ENCODE measurements at places on chromosomes 1 and 21.

DNA sequence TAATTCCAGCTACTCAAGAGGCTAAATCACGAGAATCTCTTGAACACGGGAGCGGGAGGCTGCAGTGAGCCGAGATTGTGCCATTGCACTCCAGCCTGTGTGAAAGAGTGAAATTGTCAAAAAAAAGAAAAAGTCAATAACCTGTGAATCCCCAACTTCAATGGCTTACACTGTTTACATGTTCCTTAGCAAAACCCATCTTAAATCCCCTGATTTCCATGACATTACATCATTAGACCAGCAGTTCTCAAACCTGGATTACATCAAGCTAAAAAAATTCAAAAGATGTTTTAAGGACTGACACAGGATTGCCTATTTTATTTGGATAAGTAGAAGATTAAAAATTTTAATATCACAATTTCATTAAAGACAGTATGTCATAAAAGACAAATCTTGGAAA, 12.4 kb downstream of the GPBP1L1 start:
- no peak for DNase-seq

- DNase-seq = no peak
Measured at GRCh38 chr1:214192825-214193643, 87.9 kb upstream of the SMYD2 start.

- DNase-seq = peak; percentile 34
Measured at GRCh38 chr1:109547463-109548320, 723 bp upstream of the GNAI3 start.

GRCh38 chr1:154386643-154387352, 18.3 kb upstream of the IL6R start:
- peak; percentile 78 for DNase-seq

DNA sequence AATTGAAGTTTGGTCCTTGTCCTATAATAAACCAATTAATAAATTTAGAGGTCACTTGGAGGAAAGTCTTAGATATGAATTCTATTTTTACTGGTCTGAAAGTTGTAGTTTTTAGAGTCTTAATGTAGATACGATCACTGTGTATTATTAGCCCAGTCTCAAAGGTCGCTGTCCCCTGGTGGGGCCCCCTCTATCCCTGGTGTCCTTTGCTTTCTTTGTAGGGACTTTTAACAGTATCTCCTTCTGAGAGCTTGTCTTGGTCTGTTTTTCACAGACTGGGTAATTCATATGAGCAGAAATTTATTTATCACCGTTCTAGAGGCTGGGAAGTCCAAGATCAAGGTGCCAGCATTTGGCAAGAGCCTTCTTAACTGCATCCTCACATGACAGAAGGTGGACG, 18.5 kb downstream of the CHD1L start:
- no peak for DNase-seq

- no peak for DNase-seq
Measured at GRCh38 chr1:183417772-183418491, at the start of gene NMNAT2. Gene NMNAT2 (minus strand): TSS chr1:183418380. CDS start chr1:183418267, 113 bp downstream.

DNA sequence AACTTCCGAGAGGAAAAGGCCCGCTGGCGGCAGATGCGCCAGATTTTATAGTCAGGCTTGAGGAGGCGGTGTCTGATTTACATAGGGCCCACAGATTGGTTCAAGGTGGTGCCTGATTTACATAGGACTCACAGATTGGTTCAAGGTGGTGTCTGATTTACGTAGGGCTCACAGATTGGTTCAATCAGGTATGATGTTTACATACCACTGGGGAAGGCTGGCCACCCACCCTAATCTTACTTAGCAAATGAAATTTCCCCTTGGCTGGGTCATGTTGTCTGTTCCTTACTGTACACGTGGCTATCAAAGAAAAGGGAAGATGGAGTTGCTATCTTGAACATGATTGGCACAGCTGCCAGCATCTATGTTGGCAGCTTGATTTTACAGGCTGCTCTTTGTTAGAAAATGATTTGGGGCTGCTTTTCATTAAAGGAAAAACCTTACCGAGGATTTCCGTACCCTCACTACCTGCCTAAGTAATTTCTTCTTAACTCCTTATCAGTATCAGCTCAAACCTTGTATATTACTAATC, 96.3 kb downstream of the SETD4 start:
- no peak for DNase-seq

- no peak for DNase-seq
Measured at GRCh38 chr21:45110873-45111624, 36.7 kb downstream of the ADARB1 start.

DNA sequence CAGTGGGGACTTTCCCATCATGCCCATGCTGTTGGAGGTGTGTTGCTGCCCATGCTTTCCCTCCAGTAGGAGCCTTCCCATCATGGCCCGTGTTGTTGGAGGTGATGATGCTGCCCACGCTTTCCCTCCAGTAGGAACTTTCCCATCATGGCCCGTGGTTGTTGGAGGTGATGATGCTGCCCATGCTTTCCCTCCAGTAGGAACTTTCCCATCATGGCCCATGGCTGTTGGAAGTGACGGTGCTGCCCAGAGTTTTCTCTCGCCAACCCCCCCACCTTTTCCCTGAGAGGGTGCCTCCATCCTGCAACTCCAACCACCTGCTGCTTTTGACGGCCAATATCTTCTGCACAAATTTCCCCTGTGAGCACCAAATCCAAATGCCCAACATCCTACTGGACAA, 205.7 kb downstream of the TOMM20 start:
- DNase-seq = no peak

DNA sequence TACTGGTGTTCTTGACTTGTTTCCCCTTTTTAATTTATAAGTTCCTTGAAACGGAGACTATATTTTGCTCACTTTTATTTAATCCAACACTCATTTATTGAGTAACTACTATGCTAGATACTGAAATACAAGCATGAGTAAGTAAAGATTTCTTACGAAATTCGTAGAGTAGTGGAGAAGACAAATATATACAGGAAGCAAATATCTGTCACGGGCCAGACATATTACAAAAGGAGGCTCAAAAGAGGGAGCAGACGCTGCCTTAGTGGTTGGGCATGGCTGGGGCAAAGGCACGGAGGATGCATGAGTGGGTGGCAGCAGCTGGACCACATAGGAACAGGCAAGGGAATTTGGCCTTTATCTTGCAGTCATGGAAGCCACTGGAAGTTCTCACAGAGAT, 6.8 kb downstream of the NCF2 start:
- DNase-seq = peak; percentile 46

GRCh38 chr1:175717610-175718540, 25.5 kb downstream of the TNR start:
- no peak for DNase-seq

DNA sequence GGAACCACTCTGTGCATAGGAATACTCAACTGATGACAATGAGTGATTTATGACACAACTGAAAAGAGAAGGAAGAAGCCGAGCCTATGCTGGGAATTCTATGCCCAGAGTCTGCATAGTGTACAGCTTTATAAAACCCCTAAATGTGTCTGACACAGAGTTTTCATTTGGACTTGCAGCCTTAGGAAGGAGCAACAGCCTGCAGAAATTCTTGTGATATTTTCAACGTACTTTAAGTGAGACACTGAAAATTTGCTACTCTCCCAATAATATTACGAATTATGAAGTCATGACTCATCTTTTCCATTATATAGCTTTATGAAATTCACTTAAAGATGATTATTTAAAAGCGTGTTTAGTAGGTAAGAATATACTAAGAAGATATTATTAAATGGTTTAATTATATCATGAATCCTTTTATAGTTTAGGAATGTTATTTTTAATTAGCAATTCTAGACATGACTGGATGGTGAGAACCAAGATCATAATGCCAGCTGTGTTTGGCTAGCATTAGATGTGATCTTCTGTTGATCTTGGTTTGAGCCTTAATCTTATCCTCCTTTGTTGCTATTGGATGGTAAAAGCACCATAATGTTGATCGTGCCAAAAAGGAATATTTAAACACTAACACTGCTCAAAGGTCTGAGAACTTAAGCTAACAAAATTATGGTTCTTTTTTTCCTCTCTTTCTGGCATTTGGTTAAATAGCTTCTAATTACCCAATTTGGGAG, 785.1 kb upstream of the ADGRL4 start:
- no peak for DNase-seq

GRCh38 chr1:93686504-93687250, 5.0 kb upstream of the BCAR3 start:
- no peak for DNase-seq

- no peak for DNase-seq
Measured at GRCh38 chr1:179930867-179931266, 23.7 kb upstream of the CEP350 start.

DNA sequence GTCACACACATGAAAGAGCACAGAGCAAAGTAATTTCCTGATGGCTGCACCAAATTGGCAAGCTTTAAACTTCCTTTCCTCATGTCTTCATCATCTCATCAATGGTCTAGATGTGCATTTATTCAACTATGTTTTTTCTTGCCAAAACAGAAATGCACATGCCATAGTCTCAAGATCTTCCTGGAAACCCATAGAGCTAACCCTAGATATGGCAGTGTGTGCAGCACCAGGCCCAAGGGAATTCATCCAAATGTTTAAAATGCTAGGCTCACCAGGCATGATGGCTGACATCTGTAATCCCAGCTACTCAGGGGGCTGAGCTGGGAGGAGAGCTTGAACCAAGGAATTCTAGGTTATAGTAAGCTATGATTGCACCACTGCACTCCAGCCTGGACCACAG, 31.2 kb upstream of the PALMD start:
- no peak for DNase-seq

GRCh38 chr1:214658175-214658574, 55.2 kb downstream of the CENPF start:
- DNase-seq = no peak

DNA sequence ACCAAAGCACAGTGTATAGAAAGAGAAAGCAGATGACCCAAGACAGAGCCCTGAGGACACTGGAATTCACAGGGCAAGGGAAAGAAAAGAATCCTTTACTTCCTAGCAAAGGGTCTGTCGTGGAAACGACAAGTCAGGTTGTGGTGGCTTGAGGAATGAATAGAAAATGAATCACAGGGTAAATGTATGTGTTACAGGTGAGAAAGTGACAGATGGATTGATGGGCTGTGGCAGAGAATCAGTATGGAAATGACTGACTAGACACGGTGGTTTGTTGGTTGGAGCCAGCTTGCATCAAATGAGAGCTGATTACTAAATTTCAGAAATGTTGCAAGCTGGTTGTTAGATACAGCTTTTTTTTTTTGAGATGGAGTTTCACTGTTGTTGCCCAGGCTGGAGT, 46.9 kb downstream of the PTP4A2 start:
- DNase-seq = no peak

DNA sequence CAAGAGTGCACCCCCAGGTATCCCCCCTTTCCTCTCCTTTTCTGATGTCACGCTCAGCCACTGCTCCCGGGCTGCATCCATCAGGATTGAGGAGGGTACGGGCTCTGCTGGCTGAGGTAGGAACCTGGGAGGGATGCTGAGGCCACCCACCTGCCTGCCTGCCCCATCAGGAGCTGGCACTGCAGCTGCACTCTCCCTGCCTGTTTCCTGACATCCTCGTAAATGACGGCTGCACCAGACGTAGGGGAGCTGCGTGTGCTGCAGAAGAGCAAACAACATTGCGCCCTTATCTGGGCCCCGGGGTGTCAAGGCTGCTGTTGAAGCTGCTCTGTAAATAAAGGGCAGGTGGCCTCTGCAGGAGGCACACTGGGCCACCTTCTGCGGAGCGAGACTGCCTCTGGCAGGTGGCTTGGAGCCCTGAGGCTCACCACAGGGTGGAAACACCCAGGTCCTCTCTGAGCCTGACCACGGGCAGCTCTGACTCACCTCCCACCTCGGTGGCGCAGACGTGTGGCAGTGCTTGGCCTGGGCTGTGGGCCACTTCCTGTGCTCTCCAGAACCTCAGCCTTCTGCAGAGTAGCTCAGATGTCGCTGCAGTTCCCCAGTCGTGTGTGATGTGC, 30.9 kb downstream of the SNAP47 start:
- DNase-seq = peak; percentile 76

DNA sequence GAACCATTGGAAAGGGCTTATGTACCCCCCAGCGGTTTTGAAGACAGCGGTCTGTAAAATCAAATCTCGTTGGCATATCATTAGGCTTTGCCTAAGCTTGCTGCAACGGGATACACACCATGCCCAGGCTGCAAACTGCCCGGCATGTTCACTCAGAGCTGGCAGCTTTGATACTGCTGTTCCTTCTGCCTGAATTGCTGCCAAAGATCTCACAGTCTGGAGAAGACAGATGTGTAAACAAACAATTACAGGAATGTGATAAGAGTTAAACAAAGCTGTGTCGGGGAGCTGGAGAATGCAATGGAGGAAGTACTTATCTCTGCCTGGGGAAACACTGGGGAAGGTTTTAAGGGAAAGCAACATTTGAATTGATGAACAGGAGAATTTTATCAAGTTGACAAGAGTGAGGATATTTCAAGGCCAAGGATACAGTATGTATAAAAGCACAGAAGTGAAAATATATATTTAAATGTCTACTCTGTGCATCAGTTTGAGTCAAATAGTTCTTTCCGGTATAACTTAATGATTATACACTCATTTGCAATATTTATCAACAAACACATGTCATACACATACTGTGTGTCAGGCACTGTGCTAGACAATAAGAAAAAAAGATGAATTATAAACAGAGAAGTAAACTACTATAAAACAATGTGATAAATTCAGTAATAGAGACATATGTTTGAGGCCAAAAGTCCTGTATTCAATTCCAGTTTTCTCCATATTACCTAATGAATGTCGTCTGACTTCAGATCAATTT, 29.9 kb downstream of the CHML start:
- no peak for DNase-seq

DNA sequence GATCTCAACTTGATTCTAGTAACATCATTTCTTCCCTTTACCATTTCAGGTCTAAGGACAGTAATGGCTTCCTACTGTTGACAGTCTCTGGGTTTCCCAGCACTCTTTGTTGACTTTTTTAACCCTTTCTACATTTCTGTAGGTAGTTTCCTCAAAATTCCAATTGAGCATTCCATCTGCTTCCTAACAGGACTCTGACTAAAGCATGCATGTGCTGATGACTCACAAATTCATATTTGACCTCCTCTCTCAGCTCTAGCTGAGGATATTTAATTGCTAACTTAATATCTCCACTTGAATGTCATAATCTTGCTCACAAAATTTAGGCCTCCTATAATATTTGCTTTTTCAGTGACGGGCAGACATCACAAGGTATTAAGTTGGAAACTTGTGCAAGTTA, 93.3 kb upstream of the ZNHIT6 start:
- no peak for DNase-seq

GRCh38 chr1:234645474-234645953, 35.5 kb upstream of the IRF2BP2 start:
- DNase-seq = no peak

All from CD4-positive, alpha-beta T cell treated with Interleukin-1 beta for 1 hour (primary cell).